ENCODE measurements at places on chromosomes 6 and 20.

DNA sequence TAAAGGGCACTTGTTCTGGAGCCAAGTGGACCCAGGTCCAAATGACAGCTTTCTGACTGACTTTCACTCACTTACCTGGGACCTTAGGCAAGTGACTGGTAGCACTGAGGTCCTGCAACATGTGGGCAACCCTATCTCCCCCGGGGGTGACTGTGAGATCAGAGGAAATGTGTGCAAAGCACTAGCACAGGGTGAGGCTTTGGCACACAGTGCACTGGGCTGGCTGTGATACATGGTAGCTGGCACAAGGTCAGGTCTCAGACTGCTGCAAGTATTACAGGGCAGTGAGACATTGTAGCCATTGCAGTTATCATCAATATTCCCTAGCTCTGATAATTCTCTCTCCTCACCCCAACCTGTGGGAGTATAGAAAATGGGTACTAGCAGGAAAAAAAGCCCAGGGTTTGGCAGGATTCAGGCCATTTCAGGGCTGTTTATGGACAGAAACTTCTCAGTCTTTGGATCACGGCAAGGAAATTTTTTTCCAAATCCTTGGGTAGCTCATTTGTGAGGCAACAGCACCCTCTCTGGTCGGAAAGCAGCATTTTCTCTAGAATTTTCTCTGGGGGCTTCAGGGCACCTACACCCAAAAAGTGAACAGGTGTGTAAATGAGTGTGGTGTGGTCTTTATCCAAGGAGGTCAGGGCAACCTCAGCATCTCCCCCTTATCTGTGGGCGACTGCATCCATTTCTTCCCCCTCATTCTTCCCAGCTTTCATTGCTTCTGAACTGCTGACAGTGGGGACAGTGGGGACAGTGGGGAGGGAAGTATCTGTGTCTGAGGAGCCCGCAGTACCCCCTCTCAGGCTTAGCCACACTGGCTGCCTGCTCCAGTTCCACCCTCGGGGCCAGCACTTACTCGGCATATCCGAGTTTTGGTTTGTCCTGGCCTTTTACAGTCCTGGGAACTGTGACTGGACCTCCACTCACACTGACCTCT is 148.7 kb upstream of the PHACTR3 start:
- DNase-seq, result no peak

GRCh38 chr6:163583558-163583957 is 169.0 kb downstream of the QKI start:
- DNase-seq, result no peak

DNA sequence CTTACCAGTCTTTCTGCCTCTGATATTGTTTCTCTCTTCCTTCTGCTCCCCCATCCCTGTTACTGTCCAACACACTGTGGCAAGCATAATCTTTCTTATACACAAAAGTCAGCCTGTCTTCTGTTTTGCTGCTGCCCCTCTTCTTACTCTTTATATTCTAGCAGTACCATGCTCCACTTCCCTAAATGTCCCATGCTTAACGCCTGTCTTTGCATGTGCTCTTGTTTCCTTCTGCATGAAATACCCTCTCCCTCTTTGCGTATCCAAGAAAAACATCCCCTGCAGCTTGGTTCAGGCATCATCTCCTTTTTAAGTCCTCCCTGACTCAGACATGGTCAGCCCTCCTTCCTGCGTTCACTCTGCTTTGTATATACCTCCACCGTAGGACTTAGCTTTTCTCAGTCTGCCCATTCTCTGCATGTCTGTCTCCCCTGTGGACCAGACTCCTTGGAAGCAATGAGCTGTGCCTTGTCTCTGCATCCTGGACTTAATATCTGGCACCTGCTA is 103.9 kb downstream of the CTNNBL1 start:
- DNase-seq, result no peak

GRCh38 chr6:70629929-70630328 is 37.8 kb upstream of the SMAP1 start:
- DNase-seq, result no peak

DNA sequence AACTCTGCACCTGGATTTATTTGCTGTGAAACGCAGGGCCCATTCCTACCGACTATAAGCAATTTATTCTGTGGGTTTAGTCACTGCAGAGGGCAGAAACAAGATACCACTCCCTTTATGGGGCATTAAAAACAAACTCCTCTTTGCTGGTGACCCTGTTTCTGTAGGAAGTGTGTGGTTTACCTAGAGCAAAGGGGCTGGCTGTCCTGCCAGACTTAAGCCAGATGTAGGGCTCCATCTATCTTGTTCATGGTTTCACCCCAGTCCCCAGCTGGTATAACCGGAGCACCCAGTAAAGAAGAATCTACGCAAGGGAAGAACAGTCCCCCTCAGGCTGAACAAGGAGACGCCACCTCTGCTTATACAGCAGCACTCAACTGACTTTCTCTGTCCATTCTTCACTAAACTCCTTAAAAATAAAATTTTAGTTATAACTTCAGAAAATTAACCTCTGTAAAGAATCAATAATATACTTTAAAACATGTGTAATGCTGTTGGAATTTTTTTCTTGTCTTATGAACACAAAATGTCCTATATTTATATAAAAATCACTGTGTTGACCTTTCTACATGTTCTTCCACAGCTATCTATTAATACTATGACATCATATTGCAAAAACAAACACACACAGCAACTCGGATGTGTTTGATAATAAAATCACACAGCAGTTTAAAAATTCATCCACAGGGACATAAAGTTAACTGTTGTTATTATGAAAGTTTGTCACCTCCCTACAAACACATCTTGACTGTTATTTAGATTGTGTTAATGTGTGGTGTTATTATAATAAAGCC is 126.1 kb upstream of the RPS6KA2 start:
- DNase-seq, result no peak

DNA sequence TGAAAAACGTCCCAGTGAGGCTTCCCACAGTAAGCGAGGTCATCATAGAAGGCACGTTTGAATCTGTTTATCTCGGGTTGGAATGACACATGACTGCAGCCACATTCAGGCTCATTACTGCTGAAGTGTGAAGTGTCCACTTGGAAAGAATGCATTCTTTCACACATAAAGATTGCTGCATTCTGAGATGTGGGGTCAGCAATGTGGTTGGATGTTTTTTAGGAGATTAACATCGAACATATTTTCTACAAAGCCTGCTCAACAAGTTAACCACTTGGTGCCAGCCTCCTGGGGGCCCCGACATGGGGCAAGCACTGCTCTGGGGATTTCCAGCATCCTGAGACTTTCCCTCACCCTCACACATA is 79.9 kb downstream of the BMP6 start:
- DNase-seq, result no peak

DNA sequence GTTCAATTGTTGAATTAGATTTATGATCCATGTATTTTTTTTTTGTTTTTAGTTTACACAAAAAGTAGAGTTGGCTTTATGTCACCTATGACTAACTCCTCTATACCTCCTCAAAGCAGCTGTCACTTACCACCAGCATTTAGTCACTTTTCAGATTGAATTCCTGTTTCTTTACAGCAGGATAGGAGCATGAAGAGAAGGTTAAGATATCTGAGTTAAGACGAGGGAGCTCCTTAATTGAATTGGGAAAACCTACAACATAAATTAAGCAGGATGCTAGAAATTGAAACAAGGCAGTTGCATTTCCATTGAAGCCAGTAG is 237.2 kb downstream of the FARS2 start:
- DNase-seq, result no peak
